ENCODE measurements at places on chromosomes 5 and 9.

- DNase-seq = no peak
Observed at GRCh38 chr9:109956717-109957440, 176.9 kb downstream of the PALM2AKAP2 start.

DNA sequence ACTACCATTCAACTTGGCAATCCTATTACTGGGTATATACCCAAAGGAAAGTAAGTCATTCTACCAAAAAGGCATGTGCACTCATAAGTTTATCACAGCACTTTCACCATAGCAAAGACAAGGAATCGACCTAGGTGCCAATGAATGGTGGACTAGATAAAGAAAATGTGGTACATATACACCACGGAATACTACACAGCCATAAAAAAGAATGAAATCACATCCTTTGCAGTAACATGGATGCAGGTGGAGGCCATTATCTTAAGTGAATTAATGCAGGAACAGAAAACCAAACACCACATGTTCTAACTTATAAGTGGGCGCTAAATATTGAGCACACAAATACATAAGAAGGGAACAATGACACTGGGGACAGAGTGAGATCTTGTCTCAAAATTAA is 65.8 kb upstream of the SUB1 start:
- DNase-seq = no peak

GRCh38 chr9:37710046-37710445 is 43.6 kb upstream of the TRMT10B start:
- DNase-seq = no peak

DNA sequence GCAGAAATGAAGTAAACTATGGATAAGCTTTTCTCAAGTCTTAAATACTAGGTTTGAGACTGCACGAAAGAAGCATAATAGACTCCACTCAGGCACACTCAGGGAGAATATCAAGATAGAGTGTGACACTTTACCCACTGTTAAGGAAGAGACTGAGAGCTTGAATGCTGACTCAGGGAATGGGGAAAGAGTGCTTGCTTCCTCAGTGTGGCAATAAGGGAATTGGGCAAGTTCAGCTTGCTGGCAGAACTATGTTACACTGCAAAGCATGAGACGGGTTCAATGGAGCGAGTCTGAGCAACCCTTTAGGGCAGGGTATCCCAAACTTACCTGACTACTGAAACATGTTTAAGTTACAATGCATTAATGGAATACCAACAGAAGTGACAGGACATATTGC is 237.7 kb upstream of the MEF2C start:
- DNase-seq = no peak

- DNase-seq = no peak
Observed at GRCh38 chr5:134101686-134102439, 12.6 kb upstream of the TCF7 start.

DNA sequence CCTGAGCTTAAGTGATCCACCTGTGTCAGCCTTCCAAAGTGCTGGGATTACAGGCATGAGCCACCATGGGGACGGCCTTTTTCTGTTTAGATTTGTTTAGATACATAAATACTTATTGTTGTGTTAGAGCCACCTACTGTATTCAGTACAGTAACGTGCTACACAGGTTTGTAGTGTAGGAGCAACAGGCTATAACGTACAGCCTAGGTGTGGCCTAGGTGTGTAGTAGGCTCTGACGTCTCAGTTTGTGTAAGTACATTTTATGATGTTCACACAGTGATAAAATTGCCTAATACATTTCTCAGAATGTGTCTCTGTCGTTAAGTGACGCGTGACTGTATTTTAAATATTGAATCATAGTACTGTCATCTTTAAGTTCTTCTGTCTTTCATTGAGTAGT is 84.1 kb downstream of the MELK start:
- no peak for DNase-seq

GRCh38 chr5:151847871-151848270 is 76.1 kb downstream of the G3BP1 start:
- DNase-seq = no peak

- no peak for DNase-seq
Observed at GRCh38 chr5:9562141-9562540, 16.3 kb upstream of the SEMA5A start.

DNA sequence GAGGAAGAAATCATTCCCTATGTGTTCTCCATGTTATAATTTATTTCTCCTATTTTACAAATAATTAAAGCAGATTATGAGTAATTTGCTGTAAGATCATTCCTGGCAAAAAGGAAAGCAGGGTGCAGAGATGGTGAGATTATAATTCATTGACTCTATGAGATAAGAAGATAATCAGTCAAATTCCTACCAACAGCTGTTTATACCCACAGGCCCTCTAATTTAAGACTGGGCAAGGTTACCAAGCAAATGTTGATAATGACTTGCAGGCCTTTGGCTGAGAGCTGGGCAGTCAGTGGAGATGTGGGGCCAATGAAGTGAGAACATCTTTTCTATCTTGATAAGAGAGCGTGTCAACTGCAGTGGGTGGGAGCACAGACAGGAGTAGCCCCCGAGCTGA is 222.7 kb downstream of the ICE1 start:
- DNase-seq = no peak
